ENCODE measurements at places on chromosomes 3 and 15.

DNA sequence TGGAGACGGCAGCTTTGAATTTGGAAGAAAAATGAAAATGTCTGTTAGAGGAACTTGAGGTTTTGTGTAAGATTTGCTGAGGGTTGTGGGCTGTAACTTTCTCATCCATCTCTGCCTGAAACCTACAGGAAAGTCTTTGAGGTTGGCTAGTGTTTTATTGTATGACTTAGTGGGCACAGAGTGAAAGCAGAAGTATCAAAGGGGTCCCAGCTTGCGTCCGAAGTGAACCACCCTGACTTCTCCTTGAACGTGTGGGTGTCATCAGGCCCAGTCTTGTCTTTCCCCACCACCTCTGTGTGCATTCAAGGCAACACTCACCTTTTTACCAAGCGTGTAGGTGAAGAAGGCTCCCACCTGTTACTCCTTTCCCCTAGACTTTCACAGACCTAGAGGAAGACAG is 682.1 kb upstream of the CFAP20DC start:
- DNase-seq, result no peak

GRCh38 chr15:80216911-80217310 is 35.1 kb downstream of the CTXND1 start:
- no peak for DNase-seq

DNA sequence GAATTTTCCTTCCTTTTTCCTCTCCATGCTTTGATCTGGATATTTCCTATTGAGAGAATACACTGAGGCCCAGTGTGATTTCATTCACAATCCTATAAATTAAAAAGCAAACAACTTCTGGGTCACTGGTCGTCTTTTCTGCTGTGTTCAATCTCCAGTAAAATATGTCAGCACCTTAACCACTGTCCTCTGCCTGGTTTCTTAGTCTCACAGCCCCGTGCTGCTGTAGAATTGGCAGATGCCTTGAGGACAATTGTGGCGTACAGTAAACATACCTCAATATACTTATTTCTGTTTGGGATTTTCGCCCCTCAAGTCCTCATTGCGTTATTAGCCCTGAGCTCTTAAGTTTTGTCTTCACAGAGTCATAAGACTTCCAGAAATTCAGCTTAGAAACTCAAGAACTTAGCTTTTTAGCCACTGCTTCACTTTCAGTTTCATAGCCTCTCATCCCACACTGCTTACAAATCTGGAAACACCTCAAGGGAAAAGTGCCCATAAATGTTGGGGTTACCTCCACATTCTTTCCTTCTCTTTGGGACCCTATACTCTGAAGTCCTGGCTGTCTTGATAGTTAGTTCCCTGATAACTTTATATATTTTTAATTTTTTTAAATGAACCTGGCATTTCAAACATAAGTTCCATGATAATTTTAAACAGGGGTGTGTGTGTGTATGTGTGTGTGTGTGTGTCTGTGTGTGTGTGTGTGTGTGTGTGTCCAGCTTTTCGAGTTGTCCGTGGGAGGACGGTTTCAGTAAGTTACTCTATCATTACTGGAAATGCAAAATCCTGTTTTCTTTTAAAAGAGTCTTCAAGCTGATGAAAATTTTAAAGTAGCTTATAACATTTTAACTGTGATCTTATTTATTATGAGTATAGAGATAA is 238.4 kb upstream of the CTDSPL start:
- no peak for DNase-seq

DNA sequence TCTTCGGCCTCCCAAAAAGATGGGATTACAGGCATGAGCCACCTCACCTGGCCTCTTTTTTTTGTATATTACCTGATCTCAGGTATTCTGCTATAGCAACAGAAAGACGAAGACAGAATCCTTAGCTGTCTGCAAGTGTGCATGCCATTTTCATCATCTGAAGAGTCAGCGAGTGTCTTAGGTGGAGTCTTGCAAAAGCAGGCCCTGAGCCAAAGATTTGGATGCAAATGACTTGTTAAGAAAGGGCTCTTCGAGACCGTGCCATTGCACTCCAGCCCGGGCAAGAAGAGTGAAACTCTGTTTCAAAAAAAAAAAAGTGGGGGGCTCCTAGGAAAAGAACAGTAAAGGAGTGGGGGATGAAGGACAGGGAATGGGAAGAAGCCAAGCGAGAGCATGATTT is 10.2 kb upstream of the TRIM69 start:
- no peak for DNase-seq

GRCh38 chr3:81270603-81271379 is 490.7 kb downstream of the GBE1 start:
- no peak for DNase-seq

GRCh38 chr3:50194903-50195500 is 3.6 kb downstream of the GNAT1 start:
- no peak for DNase-seq

GRCh38 chr3:102353148-102353547 is 81.7 kb upstream of the ZPLD1 start:
- DNase-seq, result no peak

GRCh38 chr3:106880206-106880605 is 497.0 kb upstream of the CCDC54 start:
- DNase-seq, result no peak

DNA sequence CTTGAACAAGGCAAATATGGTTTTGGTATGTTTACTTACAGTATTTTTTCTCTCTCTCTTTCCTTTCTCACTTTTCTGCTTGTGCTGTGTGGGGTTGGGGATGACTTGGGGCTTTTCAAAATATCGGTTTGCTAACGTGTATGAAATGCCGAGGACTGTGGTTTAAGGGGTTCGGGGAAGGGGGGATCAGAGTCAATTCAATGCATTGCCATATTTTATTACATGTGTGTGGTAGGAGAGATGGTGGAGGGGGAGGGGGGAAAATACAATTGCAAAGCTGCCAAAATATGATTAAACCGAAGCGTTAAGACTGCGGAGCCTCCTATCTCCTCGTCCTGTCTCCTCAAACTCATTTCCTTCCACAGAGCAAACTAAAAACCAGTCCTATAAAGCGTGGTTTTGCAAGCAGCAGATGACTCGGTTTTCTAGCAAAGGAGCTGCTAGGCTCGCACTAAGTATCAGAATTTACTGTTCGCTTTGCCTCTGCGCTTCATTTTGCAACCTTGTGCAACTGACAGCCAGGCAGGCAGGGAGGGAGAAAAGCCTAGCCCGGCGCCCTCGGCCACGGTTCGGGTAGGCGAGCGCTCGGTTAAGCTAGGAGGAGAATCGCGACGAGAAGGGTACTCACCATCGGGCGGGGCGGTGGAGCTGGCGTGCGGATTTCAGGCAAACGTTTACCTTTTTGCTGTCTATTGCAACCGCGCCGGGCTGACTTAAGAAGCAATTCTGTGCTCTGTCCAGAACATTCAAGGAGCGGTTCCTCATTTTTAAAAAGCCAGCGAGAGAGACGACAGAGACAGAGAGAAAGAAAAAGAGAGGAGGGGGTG is 4.0 kb upstream of the NR2F2 start:
- no peak for DNase-seq

GRCh38 chr3:57681691-57682090 is 11.2 kb downstream of the DENND6A start:
- DNase-seq, result no peak

DNA sequence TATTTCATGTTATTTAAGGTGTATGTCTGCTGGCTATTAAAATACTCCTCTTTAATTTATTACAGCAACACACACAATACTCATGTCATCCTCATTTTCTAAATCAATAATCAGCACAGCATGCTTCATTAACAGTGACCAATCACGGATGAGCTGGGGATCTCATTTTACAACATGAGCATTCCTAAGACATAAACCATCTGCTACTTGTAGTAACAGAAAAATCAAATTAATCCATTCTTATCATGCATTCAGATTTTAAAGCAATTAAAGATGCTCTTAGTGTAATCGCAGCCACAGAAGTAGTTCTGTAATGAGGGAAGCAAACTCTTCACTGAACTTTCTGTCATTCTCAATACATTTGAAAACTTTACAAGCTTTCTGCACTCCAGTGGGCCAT is 191.1 kb downstream of the TBC1D5 start:
- DNase-seq, result no peak

DNA sequence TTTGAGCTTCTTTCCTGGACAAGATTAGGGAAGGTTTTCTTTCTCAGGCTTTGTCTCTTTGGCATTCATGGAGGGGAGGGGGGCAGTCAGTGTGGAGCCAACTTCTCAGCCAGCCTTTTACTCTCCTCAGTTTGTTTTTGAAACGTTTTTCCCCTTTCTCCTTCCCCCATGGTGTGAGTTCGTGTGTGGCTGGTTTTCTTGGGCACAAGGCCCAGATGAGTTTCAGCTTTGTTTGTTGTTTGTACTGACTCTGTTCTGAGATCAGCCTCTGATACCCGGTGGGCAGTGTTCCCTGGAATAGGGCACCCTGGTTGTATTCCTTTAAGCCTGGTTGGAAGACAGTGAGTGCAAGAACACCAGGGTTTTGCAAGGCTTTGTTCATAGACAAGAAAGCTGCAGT is 168.2 kb upstream of the RARB start:
- no peak for DNase-seq

- DNase-seq, result no peak
Measured at GRCh38 chr3:22121068-22121701, 370.2 kb upstream of the ZNF385D start.

- no peak for DNase-seq
Measured at GRCh38 chr3:113852506-113852905, 13.9 kb downstream of the GRAMD1C start.

DNA sequence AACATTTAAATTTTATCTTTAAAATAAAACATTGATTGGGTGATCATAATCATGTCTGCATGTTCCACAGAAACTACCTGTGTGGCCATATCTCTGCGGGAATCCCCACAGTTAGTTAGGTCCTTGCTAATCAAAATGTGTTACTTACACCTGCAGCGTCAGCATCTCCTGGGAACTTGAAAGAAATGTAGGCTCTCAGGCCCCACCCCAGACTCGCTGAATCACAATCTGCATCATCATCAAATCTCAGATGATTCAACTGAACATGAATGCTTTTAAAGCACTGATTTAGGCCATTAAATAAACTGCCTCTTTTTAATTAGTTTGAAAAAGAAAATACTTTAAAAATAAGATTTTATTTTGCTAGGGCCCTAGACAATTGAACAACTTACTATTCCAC is 577.8 kb downstream of the PYDC2 start:
- no peak for DNase-seq

GRCh38 chr15:68401496-68402431 is 30.2 kb downstream of the ITGA11 start:
- DNase-seq, result no peak

- no peak for DNase-seq
Measured at GRCh38 chr15:81257435-81257834, 60.8 kb downstream of the IL16 start.

- no peak for DNase-seq
Measured at GRCh38 chr3:52352566-52352965, 36.4 kb downstream of the DNAH1 start.

DNA sequence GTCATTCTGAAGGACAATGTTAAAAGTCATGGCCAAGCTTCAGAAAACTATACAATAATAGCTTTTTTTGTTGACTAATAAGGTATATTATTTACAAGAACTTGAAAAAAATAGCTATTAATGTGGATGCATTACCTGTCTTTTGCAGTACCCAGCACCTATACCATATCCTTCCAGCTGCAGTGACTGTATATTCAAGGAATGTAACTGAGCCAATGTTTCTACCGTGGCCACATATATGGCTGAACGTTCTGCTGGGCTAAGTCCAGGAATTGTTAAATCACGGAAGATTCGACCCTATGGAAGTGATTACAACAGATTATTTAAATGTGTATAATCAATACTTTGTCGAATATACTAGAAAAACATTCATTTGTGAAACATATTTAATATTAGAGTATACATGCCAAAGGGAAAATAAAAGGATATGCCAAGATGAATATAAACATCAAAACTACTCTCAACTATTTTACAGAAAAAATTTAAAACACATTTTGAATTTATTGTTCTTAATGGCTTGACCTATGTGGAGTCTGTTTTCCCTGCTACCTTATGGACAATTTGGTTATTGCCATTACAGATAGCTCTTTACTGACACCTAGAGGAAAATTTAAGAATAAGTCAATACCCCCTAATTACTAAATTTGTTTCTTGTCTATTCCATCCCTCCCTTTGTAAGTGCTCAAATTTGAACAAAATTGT is 17.6 kb downstream of the ACAD11 start:
- no peak for DNase-seq

DNA sequence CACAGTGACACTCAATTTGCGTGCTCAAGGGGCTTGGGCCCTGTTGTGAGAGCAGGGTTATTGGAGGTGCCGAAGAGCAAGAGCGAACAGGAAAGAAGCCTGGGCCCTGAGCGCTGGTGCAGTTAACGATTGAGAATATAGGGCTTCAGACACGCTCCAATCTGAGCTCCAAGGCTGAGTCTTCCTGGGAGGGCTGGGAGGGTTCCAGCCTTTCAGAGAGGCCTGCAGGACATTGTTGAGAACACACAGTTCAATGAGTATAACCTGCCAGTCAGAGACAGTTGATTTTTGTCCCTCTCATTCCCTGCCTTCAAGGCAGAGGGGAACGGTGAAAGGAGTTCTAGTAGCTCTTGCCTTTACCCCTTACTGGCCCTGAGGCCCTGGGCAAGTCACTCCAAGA is 47.3 kb downstream of the GLDN start:
- no peak for DNase-seq

DNA sequence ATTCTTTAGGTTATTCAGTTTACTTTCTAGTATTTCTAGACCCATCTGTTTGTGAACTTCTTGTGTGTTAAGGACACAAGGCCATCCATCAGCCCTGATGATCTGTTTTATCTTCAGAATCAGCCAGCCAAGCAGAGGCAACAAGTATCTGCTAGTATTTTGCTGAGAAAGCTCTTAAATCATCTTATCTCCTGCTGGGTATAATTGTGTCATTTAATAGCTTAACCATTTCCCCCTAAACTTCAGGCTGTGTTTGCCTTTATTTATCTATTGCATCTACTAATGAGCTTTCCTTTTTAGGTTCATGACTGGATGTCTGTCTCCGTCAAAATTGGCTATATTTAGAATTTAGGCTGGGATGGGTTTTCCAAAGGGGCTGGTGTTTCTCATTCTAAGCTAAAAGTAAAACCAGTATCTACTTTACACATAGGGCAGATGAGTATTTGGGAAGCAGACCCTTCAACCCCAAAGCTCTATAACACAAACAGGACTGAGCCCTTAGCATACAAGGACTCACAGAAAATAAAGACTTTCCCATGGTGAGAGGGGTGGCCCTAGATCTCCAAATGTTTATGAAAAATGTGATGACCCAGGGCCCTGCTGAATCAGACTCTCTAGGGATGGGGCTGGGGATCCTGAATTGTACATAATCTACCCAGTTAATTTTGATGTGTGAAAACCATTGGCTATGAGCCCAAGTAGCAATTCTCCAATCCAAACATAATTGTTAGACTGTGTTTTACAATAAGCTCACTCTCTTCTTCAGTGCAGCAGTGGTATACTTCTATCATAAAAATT is 65.3 kb upstream of the PSMD6 start:
- no peak for DNase-seq
